ENCODE measurements at places on chromosomes 1 and 21.

DNA sequence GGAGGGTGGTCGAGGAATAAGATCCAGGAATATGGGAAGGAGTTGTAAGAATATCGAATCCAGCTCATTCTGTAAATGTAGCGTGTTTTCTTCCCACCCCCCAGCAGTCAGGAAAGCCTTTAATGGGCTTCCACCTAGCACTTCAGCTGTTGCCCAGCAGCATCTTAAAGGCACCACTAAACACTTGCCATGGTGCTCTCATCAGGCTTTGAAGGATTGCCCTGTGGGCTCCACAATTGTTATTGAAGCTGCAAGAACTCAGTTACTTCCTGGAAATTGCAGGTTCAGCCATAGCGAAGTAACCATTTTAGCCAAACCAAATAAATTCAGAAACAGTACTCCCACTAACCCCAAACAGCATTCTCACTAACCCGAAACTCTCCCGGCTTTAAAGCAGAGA, 511.2 kb downstream of the PLPP3 start:
- no peak for DNase-seq

DNA sequence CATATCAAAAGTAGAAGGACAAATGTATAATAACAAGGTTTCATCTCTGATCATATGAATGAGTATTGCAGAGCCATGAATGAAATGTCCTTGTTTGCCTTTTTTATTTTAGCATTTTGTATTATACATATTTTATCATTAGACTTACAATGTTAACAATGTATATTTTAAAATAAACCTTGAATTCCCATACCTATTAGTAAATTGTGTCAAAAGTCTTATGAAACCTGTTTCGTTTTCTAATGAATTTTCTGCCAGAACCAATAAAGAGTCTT, 646 bp downstream of the DNAJB4 start:
- DNase-seq: no peak

DNA sequence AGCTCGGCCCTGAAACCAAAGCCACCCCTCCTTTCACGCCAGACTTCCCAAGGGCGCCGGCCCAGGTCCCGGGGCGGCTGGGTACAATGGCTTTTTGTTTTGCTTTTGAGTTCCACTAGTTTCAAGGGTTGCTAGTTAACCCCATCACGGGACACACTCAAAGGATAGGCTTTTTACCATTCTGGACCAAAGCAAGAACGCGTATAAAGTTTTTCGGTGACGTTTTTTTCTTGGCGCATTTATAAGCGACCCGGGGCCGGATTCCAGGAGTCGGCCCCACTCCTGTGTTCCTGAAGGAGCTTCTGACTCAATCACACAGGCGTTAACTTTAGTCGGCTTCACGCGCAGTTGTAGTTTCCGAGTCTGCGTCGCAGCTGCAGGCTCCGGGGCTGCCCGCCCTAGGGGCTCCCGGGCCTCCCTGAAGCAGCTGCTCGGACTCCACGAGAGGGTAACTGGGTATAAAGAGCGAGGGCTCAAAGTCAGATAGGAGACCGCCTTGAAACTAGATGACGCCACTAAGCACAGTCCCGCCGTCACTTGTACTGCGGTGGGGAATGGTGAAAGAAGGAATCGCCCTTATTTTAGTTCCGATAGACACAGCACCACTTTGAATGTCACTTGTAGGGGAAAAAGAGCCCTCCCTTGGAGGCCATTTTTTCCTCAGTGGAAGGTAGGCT, 707 bp upstream of the KLHL21 start:
- no peak for DNase-seq

DNA sequence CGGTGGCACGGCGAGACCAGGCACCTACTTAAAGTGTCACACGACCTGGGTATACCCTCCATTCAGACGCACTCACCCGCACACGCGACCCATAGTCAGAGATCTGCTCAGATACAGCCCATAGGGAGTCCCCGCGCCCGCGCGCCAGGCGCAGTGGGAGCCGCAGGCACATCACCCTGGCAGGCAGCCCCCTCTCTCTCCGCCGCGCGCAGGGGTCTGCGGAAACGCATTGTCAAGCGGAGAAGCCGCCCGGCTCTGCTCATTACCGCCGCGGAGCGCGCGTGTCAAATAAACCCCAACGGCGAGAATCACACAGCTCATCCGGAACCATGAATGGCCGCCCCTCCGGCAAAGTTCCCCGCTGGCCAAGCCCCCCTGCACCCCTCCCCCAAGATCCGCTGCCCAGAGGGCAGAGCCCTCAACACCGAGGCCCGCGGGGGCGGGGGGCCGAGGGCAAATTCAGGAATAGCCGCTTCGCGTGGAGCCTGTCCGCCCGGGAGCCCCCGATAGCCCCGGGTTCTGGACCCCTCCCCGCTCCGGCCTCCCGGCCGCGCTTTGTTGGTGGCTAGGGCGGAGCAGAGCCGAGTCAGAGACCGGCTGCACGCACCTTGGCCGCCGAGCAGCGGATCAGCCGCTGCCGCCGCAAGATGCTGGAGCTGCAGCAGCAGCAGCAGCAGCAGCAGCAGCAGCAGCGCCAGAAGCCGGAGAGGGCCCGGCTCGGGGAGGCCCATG, 522 bp downstream of the LRP8 start:
- peak; percentile 36 for DNase-seq

DNA sequence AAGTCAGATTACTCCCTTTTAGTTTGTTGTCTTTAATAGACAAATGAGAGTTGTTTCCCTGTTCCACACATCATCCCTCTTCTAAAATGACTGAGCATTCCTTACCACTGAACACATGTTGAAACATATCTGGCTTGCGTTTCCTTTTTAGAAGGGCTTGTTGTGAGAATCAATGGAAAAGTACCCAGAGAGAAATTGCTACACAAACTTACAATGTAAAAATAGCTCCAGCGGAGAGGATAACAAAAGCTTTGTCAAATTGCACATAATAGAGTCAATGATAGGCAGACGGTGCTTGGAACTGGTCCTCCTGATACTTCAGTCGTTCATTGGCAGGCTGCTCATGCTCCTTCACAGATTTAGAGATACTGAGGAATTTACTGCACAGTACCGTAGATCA, 123.9 kb downstream of the CYYR1 start:
- no peak for DNase-seq

- no peak for DNase-seq
Observed at GRCh38 chr1:25140073-25140797, 92.1 kb downstream of the SYF2 start.

GRCh38 chr1:32181563-32181962, 2.1 kb downstream of the TXLNA start:
- no peak for DNase-seq

- no peak for DNase-seq
Observed at GRCh38 chr1:111591937-111592336, 27.7 kb upstream of the RAP1A start.

DNA sequence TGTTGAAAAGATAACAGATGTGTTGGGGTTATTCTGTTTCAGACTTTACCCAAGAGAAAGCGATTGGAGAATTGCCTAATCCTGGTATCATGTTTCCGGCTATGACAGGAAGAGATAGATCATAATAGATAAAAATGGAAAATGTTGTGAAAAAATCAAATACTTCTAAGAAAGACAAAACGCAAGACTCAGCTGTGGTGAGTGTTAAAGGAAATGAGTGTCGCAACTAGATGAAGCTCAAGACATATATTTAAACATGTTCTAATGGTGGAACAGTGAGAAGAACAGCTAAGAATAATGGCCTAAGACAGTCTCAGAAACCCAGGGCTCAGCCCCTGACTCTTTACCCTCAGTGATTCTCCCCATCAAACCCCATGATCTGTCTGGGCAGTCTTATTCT, 426.7 kb upstream of the RUNX1 start:
- DNase-seq: no peak

DNA sequence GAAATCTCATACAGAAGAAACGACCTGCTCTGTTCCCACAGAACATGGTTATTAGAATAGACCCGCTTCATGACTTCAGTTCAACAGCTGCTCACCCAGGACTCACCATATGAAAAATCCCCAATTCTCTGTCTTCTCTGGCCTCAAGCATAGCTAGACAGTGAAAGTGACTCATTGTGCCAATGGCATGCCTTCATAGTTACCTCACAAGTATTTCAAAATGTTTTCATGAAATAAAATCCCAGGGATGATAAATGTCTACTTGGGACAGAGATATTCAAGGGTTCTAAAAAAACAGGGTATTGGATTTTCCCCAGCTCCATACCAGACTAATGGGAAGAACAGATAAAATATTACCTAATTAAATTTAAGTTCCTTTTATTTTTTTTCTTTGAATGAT, 82.3 kb downstream of the NOTCH2 start:
- no peak for DNase-seq

DNA sequence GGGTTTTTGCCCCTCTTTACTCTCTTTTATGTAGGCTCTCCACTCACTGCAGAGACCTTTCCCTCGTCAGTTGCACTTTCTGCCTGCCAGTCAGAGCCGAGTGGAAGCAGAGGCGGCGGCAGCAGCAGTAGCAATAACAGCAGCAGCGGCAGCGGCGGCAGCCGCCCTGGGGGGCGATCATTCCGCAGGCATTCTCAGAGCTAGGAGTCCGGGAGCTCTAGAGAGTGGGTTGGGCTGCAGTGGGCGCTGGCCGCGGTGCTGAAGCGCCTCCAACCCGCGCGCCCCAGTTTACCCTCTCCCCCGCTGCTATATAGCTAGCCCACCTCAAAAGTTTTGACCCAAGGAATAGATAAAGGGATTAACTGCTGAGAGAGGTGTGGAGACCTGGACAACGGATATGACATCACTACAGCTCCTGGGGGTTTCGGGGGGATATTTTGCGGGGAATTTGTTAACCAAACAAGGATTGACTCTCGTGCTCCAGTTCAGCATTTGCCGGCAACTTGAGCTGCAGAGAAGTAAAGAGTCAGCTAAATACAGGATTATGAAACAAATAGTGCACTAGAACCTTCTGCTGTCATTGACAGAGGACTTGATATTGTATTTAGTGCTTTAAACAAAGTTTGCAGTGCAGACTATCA, at the start of gene OLFM3:
TSS of gene OLFM3 (minus strand) at position 102 of the 641 bp plus-strand sequence.
- peak; percentile 59 for DNase-seq

- peak; percentile 25 for DNase-seq
Observed at GRCh38 chr1:13583595-13583965, at the start of gene PDPN. TSS of gene PDPN (plus strand) at chr1:13583832. CDS start at chr1:13584034, 202 bp downstream.

GRCh38 chr21:26409735-26410134, 163.4 kb downstream of the CYYR1 start:
- no peak for DNase-seq

DNA sequence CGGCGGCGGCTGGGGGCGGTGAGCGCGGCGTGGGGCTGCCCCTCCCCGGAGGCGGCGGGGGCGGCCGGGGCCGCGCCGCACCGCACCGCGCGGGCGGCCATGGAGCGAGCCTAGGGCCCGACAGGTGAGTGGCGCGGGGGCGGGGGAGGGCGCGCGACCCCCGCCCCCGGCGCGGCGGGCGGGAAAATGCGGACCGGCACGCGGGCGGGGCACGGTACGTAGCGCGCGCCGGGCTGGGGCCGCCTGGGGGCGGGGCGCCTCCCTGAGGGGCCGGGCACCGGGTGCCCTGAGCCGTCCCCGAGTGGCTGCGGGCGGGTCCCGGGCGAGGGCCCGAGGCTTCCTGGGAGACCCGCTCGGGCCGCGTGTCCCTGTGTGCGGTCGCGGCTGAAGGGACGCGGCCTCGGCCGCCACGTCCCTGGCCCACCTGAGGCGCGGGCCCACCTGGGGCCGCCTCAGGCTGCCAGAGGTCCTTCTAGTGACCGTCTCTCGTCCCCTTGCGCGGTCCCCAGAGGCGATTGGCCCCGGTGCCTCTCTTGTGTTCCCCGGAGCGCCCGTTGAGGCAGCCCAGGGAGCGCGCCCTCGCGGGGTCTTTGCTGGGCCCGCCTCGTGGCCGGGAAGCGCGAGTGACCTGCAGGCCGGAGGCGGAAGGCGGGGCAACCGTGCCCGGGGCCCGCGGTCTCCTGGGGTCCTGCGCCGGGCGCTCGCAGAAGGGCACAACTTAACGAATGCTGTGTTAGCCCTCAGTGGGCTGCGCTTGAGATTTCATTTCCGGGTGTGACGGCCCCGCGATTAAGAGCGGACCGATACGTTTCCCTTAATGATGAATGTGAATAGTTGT, 500 bp downstream of the FAM20B start:
- DNase-seq: peak; percentile 80

GRCh38 chr1:42165511-42166210, 1.1 kb upstream of the GUCA2A start:
- peak; percentile 95 for DNase-seq

- DNase-seq: no peak
Observed at GRCh38 chr1:244807138-244807537, 28.3 kb upstream of the COX20 start.

- DNase-seq: no peak
Observed at GRCh38 chr1:94258873-94259331, 21.5 kb upstream of the ARHGAP29 start.

GRCh38 chr1:9196129-9197040, 38.2 kb upstream of the H6PD start:
- DNase-seq: peak; percentile 56

GRCh38 chr1:101203820-101204540, 32.8 kb upstream of the S1PR1 start:
- peak; percentile 83 for DNase-seq

DNA sequence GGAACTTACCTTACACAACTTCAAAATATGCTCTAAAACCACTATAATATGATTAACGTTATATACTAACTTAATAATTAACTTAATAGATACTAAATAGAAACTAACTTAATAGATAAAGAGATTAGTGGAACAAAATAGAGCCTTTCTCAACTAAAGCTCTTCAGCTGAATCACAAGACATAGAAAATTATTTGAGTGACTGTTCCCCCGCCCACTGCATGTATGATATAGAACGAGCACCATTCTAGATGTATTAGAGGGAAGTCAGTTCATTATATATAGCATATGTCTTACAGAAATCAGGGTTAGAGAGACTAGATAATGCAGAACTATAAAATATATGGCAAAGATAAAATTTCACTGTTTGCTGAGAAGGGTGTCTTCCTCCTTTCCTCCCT, 16.3 kb downstream of the LYPLAL1 start:
- no peak for DNase-seq

- no peak for DNase-seq
Observed at GRCh38 chr1:246860401-246860800, 71.3 kb downstream of the AHCTF1 start.

GRCh38 chr1:9701665-9702064, 50.1 kb downstream of the PIK3CD start:
- DNase-seq: no peak

DNA sequence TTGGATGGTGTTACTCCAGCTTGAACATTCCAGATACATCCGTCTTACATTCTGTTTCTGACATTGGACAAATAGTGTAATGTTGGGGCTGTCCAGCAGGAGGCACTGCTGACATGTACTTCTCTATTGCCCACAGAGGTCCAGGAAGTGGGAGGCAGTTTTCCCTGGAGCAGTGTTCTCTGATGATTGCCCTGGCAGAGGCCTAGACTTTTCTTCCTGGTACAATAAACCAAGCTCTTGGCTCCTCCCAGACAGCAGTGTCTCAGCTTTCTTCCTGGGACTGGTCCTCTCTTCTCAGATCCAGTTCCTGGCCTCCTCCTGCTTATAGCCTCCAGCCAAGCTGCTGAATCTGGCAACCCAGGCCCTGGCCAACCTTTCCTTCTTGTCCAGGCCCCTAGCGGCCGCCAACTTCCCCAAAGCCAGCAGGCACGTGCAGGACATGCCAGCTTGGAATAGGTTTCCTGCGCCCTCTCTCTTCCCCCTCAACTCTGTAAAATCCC, 14.9 kb upstream of the IFNLR1 start:
- peak; percentile 55 for DNase-seq

- DNase-seq: no peak
Observed at GRCh38 chr1:25900219-25900618, 6.0 kb downstream of the STMN1 start.

- DNase-seq: no peak
Observed at GRCh38 chr1:203056516-203056915, 29.3 kb downstream of the MYOG start.

- no peak for DNase-seq
Observed at GRCh38 chr21:36511484-36512220, 31.7 kb upstream of the CLDN14 start.

- DNase-seq: no peak
Observed at GRCh38 chr1:27548858-27549719, 54.9 kb downstream of the AHDC1 start.
